CD4-positive, alpha-beta T cell treated with Interferon alpha-2 for 1 hour (primary cell): ENCODE measurements at places on chromosomes 2 and 18.

DNA sequence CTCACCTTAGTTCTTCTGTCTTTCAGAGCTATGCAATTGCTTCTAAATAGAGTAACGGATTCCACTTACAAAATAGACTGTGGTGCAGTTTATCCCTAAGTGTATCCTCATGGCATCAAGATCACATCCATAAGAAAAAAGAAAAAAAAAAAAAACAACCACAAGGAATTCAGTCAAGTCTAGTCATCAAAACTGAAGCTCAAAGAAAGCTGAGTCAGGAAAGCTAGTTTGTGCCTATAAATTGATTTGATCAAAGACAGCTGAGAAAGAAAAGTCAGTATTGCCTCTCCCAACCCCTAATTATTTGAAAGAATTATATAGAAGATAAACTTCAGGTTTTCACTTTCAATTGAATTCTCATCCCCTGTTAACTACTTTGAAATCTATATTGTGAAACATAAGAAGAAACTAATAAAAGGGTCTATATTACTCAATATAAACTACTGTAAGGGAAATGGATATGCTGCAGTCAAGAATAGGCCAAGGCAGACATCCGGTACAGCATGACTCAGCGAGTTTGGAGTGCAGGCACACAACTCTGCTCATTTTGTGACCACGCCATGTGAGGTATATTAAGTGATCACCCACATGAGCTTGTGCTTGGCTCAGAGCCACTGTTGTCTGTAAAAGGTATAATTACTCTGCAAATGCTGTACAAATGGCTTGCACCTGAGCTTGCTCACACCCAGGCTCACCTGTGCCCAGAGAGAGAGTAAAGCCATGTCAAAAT is 568.1 kb upstream of the CRIM1 start:
- DNase-seq: no peak

DNA sequence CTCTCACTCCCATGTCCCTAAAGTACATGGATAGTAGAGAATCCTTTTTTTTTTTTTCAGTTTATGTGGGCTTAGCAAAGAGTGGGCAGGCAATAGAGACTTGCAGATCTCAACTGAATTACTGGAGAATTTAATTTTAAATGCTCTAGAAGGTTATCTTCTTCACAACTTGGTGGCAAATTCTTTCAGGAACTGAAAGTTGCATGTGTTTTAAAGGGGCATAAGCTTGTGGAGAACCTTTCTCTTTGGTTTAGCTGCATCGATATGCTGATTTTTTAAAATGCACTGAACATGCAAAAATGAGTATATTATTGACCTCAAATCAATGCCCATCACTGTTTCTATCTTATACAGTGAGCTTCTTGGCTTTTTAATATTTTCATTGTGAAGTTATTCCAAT is 24.9 kb upstream of the GALNT3 start:
- no peak for DNase-seq

GRCh38 chr2:49973436-49973835 is 819.1 kb upstream of the FSHR start:
- no peak for DNase-seq

DNA sequence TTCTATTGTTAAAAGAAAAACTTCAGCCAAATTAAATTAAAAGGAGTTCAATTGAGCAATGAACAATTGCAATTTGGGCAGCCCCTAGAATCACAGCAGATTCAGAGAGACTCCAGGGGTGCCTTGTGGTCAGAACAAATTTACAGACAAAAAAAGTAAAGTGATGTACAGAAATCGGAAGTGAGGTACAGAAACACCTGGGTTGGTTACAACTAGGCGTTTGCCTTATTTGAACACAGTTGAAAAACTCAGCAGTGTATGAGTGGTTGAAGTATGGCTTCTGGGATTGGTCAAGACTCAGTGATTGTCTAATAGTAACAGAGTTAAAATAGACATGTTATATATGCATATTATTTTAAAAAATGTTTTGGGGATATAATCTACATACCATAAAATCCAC is 98.5 kb upstream of the ZSWIM2 start:
- no peak for DNase-seq
